ENCODE measurements at places on chromosomes 13 and 19.

- no peak for DNase-seq
Observed at GRCh38 chr13:31880851-31881494, 141.6 kb downstream of the RXFP2 start.

DNA sequence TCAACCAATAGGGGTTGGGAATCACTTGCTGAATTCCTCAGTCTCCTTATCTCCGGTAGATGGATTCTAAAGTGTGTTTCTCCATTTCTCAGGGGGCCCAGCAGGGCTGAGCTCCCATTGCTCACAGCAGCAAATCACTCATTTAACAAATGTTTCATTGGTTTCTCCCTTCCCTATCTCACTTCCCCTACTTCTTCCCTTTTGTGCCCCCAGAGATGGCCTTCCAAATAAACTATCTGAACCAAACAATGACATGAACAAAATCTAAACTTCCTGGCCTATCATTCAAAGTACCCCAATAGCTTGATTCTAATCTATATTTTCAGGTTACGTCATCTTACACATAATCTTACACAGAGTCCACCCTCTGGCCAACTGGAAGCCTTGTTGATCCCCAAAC, 60.4 kb downstream of the DLEU7 start:
- DNase-seq, result no peak

DNA sequence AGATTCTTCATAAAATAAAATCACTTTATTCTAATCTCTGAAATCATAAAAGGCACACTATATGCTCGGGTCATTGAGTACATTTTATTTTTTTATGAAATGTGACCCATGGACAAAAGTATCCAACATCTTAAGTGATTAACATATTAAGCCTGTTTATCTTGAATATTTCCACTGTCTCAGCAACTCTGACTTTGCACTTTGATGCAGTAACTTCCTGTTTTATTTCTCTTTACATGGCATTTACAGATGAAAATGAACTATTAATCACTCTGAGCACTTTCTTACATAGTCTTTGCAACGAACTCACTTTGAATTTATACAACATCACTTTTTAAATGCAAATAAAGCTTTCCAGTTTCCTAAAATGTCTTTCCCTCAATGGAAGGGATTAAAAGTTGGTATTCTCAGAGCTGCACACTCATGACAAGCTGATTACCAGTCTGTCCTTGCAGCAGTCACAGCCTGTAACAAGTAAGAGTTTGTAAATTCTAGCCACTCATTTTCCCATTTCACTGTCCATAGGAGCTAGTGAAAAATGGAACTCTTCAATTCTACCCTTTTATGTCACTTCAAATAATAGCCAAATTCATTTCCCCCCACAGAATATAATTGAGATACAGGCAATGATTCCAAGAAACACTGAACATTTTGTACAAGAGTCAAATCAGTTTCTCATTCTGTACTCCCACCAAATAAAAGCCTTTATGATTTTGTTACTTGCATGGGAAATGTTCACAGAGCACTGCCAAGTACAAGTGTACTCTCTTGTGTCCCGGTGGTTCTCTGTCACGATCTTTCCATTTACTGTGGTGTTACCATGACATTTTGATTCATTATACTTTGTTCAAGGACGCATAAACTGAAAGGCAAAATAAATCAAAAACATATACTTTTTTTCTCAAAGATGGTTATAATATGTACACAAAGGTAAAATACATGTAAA, 1968.9 kb downstream of the PCDH9 start:
- no peak for DNase-seq

DNA sequence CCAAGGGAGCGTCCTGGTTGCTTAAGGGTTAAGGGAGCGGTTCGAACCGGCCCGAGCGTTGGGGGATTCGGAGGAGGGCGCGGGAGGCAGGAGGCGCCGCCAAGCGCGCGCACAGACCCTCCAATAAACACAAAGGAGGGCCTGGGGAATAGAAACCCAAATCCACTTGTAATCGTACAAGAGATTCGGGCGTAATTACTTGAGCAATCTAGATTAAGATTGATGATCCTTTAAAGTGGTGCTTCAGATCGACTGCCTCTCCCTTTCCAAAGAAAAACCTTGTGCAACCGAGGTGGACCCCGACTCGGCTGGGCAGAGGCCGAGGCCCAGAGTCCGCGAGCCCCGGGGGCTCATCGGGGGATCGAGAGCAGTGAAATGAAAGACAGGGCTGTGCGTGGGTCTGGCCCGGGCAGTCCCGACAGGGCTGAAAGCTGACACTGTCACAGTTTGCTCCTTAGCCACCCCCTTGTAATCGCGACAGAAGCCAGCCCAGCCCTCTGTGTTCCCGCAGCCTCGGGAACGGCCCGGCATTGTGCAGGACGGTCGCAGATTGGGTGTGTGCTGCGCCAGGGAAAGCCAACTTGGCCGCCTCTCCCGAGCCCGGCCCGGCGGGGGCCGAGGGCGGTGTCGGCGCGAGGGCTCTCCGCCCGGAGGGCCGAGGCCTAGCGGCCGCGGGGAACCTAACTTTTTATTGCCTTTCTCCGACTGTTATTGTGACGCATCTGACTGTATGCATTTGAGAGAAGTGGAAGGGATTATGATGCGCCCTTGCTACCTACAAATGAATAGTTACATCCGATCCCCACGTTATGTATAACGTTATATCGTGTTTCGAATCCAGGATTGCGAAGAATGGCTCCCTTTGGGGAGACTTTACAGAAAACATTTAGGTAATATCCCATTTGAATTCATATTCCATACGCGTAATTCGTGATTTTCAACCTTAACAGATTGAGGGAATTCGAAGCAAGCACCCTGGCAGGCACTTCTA, 5.5 kb downstream of the MAB21L1 start:
- DNase-seq, result no peak

DNA sequence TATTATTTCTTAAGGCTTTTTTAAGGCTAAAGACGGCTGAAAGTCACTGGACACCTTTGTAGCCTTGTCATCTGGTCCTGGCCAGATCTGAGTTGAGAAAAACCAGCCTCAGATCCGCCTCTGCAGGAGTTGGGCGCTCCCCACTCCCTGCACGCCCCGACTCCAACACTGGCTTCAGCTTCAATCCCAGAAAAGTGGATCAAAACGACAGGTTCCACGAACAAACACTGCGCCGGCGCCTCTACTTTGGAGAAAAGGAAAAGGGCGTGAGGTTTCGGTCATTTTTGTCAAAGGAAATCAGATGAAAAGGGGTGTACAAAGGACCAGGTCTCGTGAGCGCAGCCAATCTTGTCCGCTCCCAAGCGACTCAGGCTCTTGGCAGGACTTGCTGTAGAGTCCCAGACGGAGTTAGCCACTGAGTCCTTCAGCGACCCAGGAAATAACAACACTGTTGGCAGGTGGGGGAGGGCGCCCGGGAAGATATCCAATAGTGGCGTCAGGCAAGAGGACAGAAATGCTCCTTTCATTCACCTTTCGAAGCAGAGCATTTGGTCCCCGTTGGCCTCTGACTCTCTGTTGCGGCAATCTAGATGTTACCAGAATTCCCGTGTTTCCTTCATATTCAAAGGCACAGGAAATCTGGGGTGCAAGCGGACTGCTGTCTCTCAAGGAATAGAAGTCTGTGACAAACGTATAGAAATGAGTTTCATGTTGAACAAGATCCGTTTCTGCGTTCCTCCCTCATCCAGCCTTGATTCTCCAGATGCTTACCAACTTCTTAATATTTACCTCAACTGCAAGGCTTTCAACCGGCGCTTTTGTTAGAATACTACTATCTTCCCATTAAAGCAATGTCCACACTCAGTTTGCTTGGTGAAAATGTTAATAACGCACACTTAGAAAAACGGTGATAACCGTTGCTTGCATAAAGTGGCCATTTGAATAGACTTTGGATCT, 1.8 kb upstream of the CCNA1 start:
- no peak for DNase-seq

GRCh38 chr13:113479179-113479578, 11.3 kb downstream of the DCUN1D2 start:
- DNase-seq, result no peak

DNA sequence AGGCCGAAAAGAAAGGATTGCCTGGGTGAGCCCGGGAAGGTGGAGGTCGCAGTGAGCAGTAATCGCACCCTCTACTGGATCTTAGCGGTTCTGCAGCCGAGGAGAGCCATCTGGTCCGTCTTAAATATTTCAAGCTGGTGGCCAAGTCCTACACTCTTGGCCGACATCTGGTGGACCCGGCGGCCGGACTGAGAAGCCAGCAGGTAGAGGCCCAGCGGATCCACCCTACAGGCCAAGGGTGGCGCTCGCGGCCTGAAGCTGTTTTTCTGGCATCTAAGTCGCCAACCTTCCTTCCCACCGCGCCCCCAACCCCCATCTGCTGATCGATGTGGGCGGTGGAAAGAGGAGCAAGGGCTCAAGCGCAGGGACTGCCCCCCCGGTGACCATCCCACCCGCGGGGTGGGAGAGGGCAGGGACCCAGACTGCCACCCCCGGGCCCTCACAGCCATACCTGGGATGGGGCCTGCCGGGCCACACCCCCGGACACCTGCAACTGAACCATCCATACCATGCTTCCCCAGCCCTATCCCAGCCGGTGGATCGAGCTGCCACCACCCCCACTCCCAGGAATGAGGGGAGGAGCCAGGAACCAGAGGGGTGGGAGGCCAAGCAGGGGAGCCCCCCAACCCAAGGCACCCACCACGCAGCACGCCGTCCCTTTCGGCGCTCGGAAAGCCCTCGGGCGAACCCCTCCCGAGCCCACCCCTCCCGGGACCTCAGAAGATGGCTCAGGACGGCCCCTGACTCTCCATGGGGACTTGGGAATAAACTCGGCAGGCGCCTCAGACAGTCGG, 46.3 kb upstream of the ZNF730 start:
- no peak for DNase-seq

GRCh38 chr13:67554746-67555452, 324.8 kb upstream of the PCDH9 start:
- no peak for DNase-seq

DNA sequence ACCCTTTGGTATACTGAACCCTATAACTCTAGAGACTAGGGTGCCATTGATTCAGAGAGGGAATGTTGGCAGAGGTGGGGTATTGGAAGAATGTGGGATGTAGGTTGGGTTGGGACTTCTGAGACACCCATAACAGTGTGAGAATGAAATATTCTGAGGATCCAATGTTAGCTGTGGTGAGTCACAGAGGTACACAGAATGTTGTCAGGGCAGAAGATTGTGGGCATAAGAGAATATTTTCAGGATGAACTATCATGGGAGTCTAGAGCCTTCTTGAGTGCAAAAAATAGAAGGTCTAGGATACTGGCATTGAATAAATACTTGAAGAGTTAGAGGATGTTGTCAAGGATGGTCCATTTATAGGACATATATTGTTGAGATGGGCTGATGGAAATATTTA, 9.0 kb downstream of the KLK13 start:
- no peak for DNase-seq

DNA sequence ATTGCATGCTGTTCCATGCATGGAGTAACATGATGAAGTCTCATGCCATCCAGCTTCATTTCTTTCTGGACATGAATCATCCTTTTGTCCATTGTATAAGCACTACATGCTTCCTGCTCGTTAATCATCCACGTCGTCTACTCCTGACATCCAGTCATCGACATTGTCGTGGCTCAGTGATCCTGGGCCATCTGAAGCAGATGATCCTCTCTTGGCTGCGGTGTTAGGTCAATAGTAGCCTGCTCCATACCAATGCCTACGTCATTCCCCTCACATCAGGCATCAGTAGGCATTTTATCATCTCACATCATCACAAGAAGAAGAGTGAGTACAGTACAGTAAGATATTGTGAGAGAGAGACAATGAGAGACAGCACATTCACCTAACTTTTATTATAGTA, 7.9 kb upstream of the MYO16 start:
- DNase-seq, result no peak

DNA sequence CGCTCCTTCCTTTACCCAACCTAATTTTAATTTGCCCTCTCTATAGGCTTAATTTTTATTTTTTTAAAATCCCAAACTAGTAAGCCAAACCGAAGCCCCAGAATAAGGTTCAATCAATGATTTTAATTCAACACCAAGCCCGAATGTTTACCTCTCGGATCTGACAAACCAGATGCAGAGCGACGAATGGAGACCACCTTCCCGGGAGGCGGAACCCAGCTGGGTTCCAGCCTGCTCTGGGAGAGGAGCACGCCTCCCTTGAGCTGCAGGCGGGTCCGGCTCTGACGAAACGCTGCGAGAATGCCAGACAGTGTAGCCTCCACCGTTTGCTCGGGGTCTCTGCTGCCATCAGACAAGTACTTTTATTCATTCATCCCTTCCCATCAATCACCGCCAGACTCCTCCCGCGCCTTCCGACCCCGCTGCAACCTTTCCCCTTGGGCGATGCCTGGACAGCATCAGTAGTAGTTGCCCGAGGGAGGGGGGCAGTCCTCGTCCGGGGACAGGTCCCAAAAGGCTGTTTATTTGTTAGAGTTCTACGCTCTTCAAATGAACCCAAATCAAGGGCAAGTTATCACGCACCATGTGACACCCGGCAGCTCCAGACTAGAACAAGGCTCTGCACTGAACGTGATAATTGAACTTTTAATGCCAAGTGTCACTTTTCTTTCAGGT, 752 bp upstream of the EDNRB start:
- no peak for DNase-seq

DNA sequence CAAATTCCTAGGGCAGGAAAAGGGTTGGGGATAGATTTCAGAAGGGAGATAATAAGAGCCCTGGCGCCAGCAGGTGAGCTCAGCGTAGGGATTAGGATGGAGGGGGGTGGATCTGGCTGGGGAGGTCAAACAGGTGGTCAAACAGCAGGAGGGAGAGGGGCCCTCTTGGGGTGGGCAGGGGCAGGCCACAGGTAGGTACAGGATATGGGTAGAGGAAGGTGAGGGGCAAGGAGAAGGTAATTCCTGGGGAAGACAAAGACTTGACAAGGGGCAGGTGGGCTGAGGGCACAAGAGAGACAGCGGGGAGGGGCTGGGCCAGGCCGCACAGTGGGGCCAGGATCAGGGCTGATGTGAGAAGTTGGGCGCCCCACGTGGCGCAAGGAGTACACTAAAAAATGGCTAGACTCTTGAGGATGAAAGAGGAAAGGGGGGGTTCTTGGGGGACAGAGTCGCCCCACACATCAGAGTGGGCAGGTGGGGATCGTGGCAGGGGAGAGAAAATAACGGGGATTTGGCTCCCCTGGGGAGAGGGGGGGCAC, 713 bp downstream of the KRI1 start:
- no peak for DNase-seq

DNA sequence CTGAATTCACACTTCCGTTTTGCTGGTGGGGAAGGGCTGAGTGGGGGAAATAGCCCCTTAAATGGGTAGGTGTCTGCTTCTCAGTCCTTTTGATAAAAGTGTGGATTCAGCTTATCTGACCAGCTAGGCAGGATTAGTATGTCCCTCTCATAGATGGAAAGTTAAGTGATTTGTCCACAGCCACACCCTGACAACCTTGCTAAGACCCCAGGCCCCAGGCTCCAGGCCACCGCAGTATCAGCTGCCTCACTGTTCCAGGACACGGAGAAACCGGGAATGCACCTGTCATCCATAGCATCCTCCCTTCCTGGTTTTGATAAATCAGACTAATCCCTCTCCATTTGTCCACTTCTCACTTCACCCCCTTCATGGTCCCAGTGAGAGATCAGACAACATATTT, 197.7 kb downstream of the USP12 start:
- DNase-seq, result no peak

Measured in cerebellar nuclear complex (tissue), 1 donor.